T-cell (primary cell): ENCODE measurements at places on chromosomes 12 and 14. TPM values are rescaled to one million over a fixed set of nuclear protein-coding genes. Genes with fewer than 3 reads are reported as not detected.

DNA sequence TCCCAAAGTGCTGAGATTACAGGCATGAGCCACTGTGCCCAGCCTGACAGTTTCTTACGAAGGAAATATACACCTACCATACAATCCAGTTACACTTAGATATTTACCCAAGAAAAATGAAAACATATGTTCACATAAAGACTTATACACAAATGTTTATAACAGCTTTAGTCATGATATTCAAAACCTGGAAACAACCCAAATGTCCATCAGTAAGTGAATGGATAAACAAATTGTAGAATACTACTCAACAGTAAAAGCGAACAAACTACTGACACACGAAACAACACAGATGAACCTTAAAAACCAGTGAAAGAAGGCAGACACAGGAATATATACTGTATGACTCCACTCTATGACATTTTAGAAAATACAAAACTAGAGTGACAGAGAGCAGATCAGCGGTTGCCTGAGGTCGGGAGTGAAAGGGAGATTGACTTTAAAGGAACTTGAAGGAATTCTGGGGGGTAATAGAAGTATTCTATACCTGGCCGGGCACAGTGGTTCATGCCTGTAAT, 83.6 kb downstream of the SPRING1 start:
- no peaks in the 10 kb centered on the region for H3K36me3 ChIP-seq
- no peak overlapping the region for H3K4me3 ChIP-seq
- DNase-seq = no peak
- no peaks in the 10 kb centered on the region for H3K27me3 ChIP-seq

DNA sequence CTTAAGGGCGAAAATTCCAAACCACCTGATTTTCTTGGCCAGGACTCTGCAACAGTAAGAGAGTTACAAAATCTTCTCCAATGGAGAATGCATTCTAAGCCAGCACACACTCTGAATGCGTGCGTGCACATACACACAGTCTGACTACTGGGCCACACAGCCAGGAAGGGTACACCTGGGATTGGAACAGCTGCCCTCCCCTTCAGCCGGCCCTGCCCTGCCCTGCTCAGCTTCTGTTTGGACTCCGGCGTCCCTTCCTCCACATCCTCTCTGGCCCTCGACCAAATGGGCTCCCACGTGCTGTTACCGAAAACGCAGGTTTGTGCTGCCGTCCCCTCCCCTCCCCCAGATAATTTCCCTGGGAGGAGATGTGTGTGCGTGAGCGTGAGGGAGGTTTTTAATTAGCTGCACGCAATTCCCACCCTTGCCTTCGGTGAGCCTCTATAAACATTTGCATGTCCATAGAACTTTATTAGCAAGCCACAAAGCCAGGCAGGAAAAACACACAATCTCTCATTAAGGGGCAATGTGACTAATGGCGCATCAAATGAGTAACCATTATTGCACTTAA, 43.0 kb downstream of the CCNK start:
- H3K27me3 ChIP-seq = no peaks in the 10 kb centered on the region
- no peaks in the 10 kb centered on the region for H3K36me3 ChIP-seq
- no peak overlapping the region for H3K27ac ChIP-seq
- DNase-seq = no peak
- H3K4me3 ChIP-seq = no peak overlapping the region

DNA sequence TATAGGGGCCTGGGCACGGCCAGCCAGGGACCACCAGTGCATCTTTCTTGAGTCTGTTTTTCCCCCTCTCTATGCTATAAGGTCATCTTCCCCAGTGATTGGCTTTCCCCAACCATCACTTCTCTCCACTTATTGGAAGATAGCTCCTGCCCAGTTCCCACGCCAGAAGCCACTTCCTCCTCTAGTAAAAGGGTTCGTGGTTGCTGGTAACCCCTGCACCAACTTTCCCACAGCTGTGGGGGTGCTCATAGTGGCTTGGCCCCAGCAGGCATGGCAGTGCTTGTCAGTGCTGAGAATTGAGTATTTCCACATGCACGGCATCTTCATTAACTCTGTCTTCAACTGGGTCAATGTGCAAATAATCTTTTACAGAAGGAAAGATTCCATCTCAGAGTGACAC, 215.4 kb downstream of the FOXN3 start:
- H3K4me1 ChIP-seq = peaks cover 2% of the 10 kb centered on the region
- H3K27ac ChIP-seq = no peak overlapping the region
- DNase-seq = no peak
- peaks cover 5% of the 10 kb centered on the region for H3K36me3 ChIP-seq

DNA sequence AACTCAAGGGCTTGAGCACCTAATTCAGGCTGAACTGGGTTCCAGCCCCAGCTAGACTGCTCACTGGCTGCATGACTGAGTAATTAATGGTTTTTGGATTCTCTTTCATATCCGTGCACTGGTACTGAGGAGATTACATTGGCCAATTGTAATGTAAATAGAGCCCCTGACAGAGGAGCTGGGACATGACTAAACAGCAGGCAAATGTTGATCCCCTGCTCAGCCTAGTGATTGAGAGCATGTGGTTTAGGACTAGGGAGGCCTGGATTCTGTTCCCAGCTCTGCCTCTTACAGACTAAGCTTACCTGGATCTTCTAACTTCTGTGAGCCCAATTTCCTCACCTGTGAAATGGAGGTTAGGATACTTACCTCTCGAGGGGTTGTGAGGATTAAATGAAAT, 204.3 kb downstream of the ESR2 start:
- no peak for DNase-seq
- no peak overlapping the region for H3K4me3 ChIP-seq
- no peaks in the 10 kb centered on the region for H3K27me3 ChIP-seq
- H3K27ac ChIP-seq = no peak overlapping the region

KRT82 gene
- not detected for total RNA-seq

DNA sequence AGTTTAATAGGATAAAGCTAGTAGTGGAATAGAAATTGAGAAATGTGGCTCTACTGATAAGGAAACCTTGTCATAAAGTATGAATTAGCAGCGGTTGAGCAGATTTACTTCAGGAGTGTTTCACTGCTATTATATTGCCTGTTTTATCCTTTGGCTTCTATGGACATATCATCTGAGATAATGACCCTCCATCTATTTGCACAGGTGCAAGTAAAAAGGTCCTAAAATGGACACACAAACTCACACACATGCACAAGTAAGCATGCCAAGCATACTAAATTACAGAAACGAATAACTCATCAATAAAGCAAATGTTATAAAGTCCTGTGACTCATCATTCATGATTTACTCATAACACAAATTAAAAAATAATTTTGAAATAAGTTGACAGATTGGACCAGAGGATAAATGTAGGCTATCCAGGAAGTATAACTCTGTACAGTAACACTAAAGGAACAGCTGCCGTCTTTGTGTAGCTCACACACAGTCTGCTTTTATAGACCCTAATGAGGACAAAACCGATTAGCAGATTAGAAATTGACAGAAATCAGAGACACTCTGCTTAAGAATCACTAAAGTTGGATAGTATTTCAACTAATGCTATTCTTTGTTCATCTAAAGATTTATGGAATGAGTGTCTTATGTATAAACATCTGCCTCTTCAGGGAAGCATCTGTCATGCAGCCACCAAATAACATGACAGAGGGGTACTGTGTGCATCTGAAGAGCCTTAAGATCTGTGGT, 73.9 kb downstream of the SYT1 start:
- no peak overlapping the region for H3K4me3 ChIP-seq
- no peaks in the 10 kb centered on the region for H3K27me3 ChIP-seq
- no peaks in the 10 kb centered on the region for H3K4me1 ChIP-seq
- no peaks in the 10 kb centered on the region for H3K36me3 ChIP-seq
- DNase-seq = no peak
- no peak overlapping the region for H3K27ac ChIP-seq

DNA sequence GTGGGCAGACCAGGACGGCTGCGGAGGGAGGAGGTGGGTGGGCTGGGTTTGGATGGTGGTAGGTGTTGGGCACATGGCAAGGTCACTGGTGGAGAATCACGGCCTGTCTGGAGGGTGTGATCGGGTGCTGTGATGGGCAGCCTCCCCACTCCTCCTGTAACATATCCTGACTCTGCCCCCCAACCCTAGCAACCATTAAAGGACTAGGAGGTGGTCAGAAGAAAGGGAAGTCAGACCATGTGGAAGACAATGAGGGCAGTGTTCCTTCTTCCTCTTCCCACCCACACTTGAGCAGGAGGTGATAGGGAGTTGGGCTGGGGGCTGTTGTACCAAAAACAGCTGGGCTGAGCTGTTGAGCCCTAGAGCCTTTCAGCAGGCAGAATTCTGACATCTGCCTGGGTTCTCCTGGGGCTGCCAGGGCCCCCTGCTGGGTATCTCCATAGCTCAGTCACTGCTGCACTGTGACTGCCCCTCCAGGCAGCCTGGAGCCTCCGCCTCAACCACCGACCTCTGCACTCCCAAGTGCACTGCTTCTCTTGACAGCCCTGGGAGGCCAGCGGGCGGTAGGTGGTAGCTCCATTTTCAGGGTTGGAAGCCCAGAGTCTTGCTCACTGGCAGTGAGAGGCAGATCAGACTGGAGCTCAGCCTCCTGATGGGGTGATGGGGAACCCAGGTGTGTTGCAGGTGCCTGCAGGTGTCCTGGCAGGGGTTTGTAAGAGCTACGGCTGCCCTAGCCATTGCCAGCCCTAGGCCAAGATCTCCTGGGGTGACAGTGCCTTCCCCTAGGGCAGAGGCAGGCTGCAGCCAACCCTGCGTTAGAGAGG, 15.4 kb downstream of the VASH1 start:
- no peaks in the 10 kb centered on the region for H3K4me1 ChIP-seq
- no peak overlapping the region for H3K4me3 ChIP-seq
- H3K27me3 ChIP-seq = peaks cover 8% of the 10 kb centered on the region
- peaks cover 2% of the 10 kb centered on the region for H3K36me3 ChIP-seq

DNAJC22 gene
- not detected for total RNA-seq

- no peak overlapping the region for H3K4me3 ChIP-seq
- no peak overlapping the region for H3K27ac ChIP-seq
- H3K36me3 ChIP-seq = no peaks in the 10 kb centered on the region
- no peak for DNase-seq
These were observed 89.1 kb downstream of the STXBP6 start for GRCh38 chr14:24960816-24961215.

DNA sequence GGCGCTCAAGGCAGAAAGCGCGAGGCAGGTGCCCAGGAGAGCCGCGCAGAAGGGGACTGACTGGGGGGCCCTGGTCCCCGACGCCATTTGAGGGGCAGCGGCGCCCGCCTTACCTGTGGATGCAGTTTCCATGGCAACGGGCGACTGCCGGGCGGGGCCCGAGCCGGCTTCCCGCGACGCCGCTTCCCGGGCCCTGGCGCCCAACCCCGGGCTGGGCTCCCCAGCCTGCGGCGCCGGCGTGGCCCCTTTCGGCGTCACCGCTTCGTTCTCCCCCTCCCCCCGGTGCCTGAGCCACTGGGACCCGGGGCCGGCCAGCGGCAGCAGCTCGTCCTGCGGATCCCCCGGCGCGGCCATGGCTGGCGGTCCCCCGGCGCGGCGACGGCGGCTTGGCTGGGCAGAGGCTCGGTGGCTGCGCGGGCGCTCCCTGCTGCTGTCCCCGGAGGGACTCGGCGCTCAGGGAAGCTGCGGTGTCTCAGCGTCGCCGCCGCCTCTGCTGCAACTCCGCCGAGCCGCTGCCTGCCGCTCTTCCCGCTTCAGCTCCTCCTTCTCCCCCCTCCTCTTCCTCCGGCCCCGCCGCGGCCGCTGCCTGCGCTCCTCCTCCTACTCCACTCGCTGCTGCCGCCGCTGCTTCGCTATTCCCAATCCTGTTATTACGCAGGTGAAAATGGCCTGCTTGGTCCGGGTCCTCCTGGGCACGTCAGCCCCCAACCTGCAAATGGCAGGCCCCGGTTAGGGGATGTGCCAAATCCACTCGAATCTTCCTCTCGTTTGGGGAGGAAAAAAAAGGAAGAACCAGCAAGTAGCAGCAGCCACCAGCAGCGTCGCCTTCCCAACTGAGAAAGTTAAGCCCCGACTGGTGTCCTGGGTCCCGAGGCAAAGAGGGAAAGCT, at the start of gene RTN1:
RTN1 (minus strand) TSS at position 500 of the 889 bp plus-strand sequence; CDS start at position 354, 146 bp downstream.
- no peak within 1 kb of the TSS for H3K27ac ChIP-seq
- peak; percentile 2 for DNase-seq
- H3K4me1 ChIP-seq = no peaks in the 10 kb centered on the region
- H3K27me3 ChIP-seq = peaks cover 13% of the 10 kb centered on the region

DNA sequence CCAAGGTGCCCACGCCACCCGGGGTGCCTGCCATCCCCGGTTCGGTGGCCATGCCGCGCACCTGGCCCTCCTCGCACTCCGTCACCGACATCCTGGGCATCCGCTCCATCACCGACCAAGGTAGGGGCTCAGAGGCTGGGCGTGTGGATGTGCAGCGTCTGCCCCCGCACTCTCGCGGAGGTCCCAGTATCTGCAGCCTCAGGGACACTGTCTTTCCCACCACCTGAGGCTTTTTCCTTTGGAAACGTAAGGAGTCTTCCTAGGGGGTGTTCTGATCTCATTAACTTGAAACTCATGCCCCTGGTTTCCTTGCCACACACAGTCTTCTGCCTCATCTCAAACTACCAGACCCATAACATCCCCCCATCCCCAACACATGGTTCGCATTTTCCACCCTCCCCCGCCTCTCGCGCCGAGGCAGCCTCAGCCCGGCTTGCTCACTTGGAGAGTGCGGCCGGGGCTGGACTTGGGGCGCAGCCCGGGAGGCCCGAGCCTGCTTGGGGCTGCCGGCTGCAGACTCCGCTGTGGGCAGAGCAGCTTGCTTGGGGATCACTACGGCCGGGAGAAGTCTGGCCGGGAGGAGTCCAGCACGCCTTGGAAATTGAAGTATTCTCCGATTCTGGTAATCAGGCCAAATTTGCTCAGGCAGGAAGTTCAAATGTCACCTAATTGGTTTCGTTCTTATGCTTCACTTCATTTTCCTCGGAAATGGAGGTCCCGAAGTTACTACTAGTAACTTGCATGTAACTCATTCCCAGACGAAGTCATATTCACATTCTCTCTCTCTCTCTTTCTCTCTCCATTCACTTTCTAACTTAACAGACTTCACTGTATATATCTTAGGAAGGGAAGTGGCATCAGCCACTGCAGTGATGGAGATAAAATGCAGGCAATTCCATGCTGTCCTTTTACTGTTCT, 2.0 kb downstream of the PAX9 start:
- no peaks in the 10 kb centered on the region for H3K4me1 ChIP-seq
- H3K27ac ChIP-seq = no peak overlapping the region
- DNase-seq = no peak
- H3K27me3 ChIP-seq = peaks cover 10% of the 10 kb centered on the region
- H3K4me3 ChIP-seq = peak overlapping the region; percentile 17

GRCh38 chr14:57982804-57983634, 117.1 kb upstream of the SLC35F4 start:
- H3K27ac ChIP-seq = no peak overlapping the region
- H3K4me1 ChIP-seq = no peaks in the 10 kb centered on the region
- H3K27me3 ChIP-seq = peaks cover 6% of the 10 kb centered on the region
- no peak for DNase-seq
- H3K36me3 ChIP-seq = no peaks in the 10 kb centered on the region

GRCh38 chr12:46675736-46676135, 150.1 kb downstream of the SLC38A4 start:
- peaks cover 4% of the 10 kb centered on the region for H3K27me3 ChIP-seq
- no peaks in the 10 kb centered on the region for H3K4me1 ChIP-seq
- H3K4me3 ChIP-seq = no peak overlapping the region

REC8 gene
- 38.7 TPM for total RNA-seq
